Thoracic aorta (tissue), 2 donors: ENCODE measurements at places on chromosomes 2 and 18. TPM values are rescaled to one million over a fixed set of nuclear protein-coding genes. Genes with fewer than 3 reads are reported as not detected.

- DNase-seq = no peak
These were observed 80.5 kb upstream of the SPATS2L start for GRCh38 chr2:200225951-200226350.

GRCh38 chr2:224749136-224749535 lies 33.0 kb upstream of the CCDC195 start:
- no peak for DNase-seq

DNA sequence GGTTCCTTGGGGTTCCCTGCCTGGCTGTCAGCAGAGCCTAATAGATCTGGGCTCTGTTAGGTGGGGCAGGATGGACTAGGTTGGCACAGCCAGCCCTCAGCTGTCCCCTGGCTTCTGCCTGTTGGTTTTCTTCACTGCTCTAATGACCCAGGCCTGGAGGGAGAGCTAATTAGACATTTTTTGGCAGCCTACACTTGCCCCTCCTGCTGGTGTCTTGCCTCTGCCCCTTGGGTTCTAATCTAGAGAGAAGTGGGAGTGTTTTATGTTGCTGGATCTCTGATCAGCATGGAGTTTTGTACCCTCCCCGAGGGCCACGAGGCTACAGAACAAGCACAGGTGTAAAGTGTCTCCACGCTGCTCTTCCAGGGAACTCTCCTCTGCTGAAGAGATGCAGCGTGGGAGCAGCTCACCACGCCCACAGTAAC lies 199.4 kb upstream of the RASGRP3 start:
- DNase-seq = no peak

ANTXR1 gene
- 313 TPM for total RNA-seq

GRCh38 chr2:205361272-205361671 lies 321.0 kb upstream of the NRP2 start:
- DNase-seq = no peak

GRCh38 chr2:138507267-138507666 lies 5.7 kb downstream of the SPOPL start:
- no peak for DNase-seq

SLC19A3 gene
- 3.7 TPM for total RNA-seq

CHRND gene
- not detected for total RNA-seq

SFTPB gene
- not detected for total RNA-seq
